ENCODE measurements at places on chromosomes 7 and 10.

DNA sequence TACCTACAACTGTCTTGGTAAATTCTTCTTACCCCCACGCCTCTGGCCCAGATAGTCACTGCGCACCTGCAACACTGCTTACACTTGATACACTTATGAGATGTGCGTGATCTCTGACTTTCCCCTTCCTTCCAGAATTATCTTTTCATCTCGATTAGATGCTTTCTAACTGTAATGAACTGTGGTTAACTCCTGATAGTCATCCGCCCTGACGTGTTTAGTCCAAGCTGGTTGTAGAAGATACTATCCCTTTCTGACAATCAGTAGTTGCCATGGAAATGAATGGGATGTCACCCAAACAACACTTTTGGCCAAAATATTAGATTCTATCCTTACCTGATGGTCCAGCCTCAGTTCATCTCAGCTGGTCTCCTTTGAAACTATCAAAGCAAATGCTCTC lies 241.5 kb downstream of the ADAM12 start:
- DNase-seq: no peak

- no peak for DNase-seq
These were observed 243.0 kb downstream of the ACTR3B start for GRCh38 chr7:153002572-153002971.

DNA sequence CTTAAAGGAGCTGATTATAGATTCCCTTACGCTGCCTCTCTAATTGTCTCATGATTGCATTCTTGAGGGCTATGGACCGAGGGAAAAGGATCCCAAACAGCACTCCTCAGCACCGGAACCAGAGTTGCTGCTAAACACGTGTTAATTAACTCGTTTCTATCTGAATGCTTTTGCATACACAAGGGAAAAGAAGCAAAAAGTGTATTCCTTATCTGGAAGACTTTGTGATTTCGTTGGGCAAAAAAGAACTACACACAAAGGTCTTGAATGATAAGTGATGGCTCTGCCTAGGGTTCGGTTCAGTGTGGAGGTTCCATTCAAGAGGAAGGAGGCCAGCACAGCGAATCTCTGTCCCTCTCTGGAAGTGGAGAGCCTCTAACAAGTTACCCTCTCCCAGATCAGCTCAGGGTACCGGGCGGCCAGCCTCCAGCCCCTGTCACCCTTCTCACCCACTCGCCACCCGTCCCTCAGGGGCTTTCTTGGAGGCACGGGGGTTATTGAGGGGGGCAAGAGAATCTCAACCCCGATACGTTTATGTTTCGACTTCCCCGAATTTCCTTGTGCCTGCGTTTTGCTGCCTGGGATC lies 515 bp upstream of the SLC4A2 start:
- peak; percentile 48 for DNase-seq

DNA sequence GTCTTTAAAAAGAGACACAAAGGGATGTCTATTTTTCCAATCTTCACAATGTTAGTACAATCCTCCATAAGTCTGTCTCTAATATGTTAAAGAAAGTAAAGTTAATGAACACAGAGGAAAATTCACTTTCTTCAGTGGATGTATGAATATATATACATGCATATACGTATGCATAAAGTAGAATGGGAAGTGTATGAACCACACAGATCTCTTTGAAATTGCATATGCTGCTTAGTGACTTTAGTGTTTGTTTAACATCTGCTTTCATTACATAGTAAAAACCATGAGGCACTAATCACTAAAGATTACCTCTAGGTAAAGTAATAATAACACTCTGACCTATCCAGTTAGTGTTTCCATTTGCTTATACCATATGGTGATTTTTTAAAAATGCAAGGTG lies 451.2 kb downstream of the SEMA3D start:
- DNase-seq: no peak

GRCh38 chr10:129163531-129163930 lies 303.5 kb upstream of the MGMT start:
- DNase-seq: no peak

GRCh38 chr10:103139803-103140202 lies 53.3 kb downstream of the NT5C2 start:
- no peak for DNase-seq

DNA sequence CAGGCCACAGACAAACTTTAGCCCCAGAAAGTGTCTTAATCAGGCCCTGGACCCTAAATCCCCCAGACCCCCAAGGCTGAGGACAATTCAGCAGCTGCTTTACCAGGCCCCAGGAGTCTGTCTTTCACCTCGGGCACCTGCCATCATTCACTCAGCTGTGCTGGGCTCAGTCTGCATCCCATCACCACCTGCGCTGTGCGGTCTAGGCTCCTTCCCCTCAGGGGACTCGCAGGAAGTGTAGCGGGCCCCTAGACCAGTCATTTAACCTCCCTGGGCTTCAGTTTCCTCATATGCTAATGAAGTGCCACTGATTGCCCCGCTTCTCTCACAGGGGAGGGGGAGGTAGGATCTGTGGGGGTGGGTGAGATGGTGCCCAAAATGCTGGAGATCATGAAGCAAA lies 76.4 kb upstream of the ZMIZ1 start:
- DNase-seq: no peak

GRCh38 chr10:62185919-62186692 lies 82.5 kb downstream of the RTKN2 start:
- DNase-seq: no peak

- DNase-seq: no peak
These were observed 9.3 kb downstream of the LMTK2 start for GRCh38 chr7:98115746-98116525.

DNA sequence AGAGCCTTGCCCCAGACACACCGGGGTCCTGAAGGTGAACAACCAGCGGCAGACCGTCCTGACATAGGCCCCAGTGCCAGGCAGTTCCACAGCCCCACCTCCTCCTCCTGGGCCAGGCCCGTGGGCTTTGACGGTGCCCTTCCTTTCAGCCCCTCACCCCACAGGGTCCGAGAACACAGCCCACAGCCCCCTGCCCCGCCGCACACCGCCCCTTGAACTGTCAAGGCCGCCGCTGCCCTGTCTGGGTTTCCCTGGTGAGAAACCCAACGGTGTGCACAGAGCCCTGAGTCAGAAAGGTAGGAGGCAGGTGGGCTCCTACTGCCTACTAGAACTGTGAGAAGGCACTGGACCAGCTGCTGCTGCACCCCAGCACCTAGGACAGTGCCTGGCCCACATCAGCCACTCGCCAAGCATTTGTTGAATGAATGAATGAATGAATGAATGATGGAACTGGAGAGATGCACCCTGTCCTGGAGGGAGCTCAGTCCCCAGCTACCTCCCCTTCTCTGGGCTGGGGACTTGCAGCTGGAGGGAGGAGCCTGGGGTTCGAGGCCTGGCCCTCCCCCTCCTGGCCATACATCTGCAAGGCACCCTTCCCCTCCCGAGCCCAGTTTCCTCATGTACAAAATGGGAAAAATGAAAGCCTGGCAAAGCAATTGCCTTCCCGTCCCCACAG lies 117.9 kb downstream of the SLIT1 start:
- DNase-seq: no peak

DNA sequence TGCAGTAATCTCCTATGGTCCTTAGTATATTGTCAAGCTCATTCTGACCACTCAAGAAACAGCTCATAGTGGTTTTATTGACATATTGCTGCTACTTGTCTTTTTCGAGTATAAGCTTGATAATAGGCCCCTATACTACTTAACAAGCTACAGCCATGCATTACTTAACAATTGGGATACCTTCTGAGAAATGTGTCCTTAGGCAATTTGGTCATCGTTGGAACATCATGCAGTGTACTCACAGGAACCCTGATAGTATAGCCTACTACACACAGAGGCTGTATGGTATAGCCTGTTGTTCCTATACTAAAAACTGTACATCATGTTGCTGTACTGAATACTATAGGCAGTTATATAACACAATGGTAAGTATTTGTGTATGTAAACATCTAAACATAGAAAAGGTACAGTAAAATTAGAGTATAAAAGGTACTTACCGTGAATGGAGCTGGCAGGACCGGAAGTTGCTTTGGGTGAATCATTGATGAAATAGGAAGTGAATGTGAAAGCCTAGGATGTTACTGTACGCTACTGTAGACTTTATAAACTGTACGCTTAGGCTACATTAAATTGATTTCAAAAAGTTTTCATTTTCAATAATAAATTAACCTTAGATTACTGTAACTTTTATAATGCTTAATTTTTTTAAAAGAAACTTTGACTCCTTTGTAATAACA lies 160.9 kb downstream of the LRRC4 start:
- DNase-seq: no peak

- no peak for DNase-seq
These were observed 162.0 kb downstream of the REEP3 start for GRCh38 chr10:63683223-63683622.

GRCh38 chr10:4931587-4931986 lies 31.6 kb upstream of the AKR1C1 start:
- DNase-seq: no peak

DNA sequence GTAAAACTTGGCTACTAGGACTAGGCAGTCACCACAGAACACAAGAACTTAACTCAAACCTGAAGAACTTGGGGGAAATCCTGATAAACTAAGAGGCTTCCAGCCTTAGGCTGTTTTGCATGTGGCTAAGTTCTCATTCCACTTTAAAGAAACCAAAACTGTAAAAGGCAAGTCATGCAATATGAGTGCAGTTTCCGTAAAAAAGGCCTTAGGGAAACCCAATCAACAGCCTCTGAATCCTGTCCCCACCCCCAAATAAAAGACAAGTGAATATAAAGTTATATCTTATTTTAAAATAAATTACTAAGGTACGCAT lies 95.1 kb downstream of the USP6NL start:
- DNase-seq: no peak

DNA sequence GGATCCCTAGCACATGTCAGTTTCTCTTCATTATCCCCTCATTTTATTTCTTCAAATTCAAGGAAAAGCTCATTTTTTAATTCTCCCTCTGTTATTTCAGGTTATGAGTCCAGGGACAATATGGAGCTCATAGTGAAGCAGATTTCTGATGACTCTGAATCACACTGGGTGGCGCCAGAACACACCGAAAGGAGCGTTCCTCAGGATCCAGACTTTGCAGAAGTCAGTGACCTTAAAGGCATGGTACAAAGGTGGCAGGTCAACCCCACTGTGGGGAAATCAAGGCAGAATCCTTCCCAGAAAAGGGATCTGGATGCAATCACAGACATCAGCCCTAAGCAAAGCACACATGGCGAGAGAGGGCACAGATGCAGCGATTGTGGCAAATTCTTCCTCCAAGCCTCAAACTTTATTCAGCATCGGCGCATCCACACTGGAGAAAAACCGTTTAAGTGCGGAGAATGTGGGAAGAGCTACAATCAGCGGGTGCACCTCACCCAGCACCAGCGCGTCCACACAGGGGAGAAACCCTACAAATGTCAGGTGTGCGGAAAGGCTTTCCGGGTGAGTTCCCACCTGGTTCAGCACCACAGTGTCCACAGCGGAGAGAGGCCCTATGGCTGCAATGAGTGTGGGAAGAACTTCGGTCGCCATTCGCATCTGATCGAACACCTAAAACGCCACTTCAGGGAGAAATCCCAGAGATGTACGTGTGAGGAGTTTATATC lies 21.4 kb downstream of the ZKSCAN5 start:
- no peak for DNase-seq

GRCh38 chr7:99782012-99782953 lies 1.7 kb downstream of the CYP3A4 start:
- DNase-seq: no peak

DNA sequence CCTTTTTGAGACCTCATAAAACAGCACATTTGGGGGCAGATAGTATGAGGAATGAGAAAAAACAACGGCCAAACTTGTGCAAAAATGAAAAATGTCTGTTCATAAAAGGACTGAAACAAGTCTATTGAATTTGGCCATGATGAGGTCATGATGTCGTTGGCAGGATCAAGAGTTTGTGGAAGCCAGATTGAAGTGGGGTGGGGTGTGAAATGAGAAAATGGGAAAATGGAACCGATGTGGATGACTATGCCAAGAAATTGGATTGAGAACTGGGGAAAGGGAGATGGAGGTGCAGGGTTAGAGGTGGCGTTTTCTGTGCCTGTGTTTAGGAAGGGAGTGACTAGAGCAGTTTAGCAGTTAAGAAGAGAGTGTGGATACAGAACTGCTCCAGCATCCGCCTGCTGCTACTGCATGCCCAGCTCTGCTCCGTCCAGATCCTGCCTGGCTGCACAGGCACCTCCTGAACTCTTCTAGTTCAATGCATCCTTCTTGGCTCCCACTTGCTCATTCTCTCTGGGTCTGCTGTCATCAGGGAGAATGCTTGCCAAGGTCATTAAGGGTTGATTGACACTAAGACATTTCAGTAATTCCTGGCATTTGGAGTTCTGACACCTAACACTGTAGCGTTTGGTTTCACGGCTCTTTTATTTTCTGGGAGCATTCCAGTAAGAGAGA lies 111.9 kb downstream of the GALNT17 start:
- DNase-seq: no peak

DNA sequence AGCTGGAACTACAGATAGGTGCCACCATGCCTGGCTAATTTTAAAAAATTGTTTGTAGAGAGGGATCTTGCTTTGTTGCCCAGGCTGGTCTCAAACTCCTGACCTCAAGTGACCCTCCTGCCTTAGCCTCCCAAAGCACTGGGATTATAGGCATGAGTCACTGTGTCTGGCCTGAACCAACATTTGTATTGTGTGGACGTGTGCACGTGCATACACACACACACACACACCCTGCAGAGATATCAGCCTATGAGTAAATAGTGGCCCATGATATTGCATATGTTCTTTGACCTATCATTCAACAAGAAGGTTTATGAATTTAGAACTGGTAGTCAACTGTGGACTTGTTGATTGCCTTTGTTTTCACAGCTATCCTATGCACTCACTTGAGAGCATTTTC lies 161.6 kb downstream of the BAMBI start:
- no peak for DNase-seq

GRCh38 chr7:46360811-46361210 lies 439.7 kb upstream of the IGFBP3 start:
- DNase-seq: no peak

DNA sequence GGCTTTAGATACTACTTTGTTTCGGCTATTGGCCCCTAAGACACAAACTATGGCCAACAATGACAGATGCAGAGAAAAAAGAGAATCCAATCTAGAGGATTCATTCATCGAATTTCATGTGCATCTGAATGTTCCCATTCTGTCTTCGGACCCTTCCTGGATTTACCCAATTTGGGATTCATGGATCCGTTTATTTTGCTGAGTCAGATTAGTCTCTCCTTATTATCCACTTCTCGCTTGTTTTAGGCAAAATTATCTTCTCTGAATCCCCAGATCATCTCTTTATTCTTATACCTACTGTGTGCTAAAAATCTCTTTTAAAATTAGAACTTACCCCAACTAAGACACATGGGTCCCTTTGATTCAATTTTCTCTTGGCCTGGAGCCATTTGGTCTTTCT lies 6.5 kb downstream of the TRPV6 start:
- no peak for DNase-seq

GRCh38 chr10:132577350-132578003 lies 39.9 kb downstream of the INPP5A start:
- DNase-seq: no peak

GRCh38 chr7:135558337-135558767 lies 635 bp downstream of the NUP205 start:
- DNase-seq: peak; percentile 45

GRCh38 chr10:122632031-122632430 lies 67.6 kb downstream of the C10orf120 start:
- DNase-seq: no peak

Measured in H9 (cell line).